Right lobe of liver (tissue), 6 donors: ENCODE measurements at places on chromosomes 5 and 9. TPM values are rescaled to one million over a fixed set of nuclear protein-coding genes. Genes with fewer than 3 reads are reported as not detected.

IL17B gene
- total RNA-seq: not detected

CEP72 gene
- total RNA-seq: 3.8 TPM

DPM2 gene
- total RNA-seq: 10.6 TPM

SLC46A2 gene
- total RNA-seq: 0.50 TPM

CA9 gene
- total RNA-seq: not detected

ARHGEF37 gene
- total RNA-seq: 2.9 TPM

C5orf58 gene
- not detected for total RNA-seq

ZNF462 gene
- total RNA-seq: 4.0 TPM

ELOVL7 gene
- 0.37 TPM for total RNA-seq

TAF11L12 gene
- total RNA-seq: not detected

- H3K36me3 ChIP-seq: no peaks in the 10 kb centered on the region
- peak overlapping the region; percentile 30 for H3K27ac ChIP-seq
- no peak for DNase-seq
- peaks cover 73% of the 10 kb centered on the region for H3K4me1 ChIP-seq
- no peak overlapping the region for H3K4me3 ChIP-seq
These were observed 10.8 kb downstream of the KLF9 start for GRCh38 chr9:70403618-70404025.

GRCh38 chr9:135707252-135708138 lies 5.5 kb downstream of the KCNT1 start:
- no peak overlapping the region for H3K4me3 ChIP-seq
- H3K36me3 ChIP-seq: no peaks in the 10 kb centered on the region
- H3K4me1 ChIP-seq: no peaks in the 10 kb centered on the region
- no peak overlapping the region for H3K27ac ChIP-seq
- DNase-seq: no peak

DNA sequence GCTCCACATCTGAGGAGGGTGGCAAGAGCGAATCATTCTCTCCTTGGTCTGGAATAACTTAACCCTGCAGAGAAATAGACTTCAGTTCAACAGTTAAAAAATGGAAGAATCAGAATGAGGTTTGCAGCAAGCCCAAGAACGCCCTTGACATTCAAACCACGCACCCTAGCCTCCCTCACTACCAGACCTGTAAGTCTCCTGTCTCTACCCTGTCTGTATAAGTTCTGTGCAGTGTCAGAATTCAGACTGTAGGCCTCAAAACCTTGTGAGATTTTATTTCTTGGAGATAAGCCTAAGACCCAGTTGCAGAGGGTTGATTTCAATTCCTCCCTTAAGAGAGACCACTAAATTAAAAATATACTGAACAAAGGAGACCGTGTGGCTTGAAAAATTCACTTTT lies 35.8 kb upstream of the PLPP1 start:
- H3K27ac ChIP-seq: no peak overlapping the region
- no peaks in the 10 kb centered on the region for H3K36me3 ChIP-seq
- H3K4me1 ChIP-seq: no peaks in the 10 kb centered on the region
- H3K4me3 ChIP-seq: no peak overlapping the region

- H3K27me3 ChIP-seq: no peaks in the 10 kb centered on the region
- H3K4me1 ChIP-seq: no peaks in the 10 kb centered on the region
- no peak overlapping the region for H3K27ac ChIP-seq
- no peak for DNase-seq
- no peak overlapping the region for H3K4me3 ChIP-seq
These were observed 240.8 kb downstream of the KIF4B start for GRCh38 chr5:155254399-155254798.

- H3K4me1 ChIP-seq: no peaks in the 10 kb centered on the region
- no peak for DNase-seq
- no peaks in the 10 kb centered on the region for H3K36me3 ChIP-seq
- H3K4me3 ChIP-seq: no peak overlapping the region
These were observed 1819.8 kb downstream of the MAT2B start for GRCh38 chr5:165325221-165325620.

- H3K4me1 ChIP-seq: no peaks in the 10 kb centered on the region
- H3K27me3 ChIP-seq: no peaks in the 10 kb centered on the region
- H3K36me3 ChIP-seq: peaks cover 63% of the 10 kb centered on the region
- DNase-seq: no peak
- H3K4me3 ChIP-seq: no peak overlapping the region
These were observed 102.4 kb upstream of the OTULINL start for GRCh38 chr5:14479143-14479696.

- H3K27ac ChIP-seq: no peak overlapping the region
- H3K4me1 ChIP-seq: no peaks in the 10 kb centered on the region
- DNase-seq: no peak
- no peak overlapping the region for H3K4me3 ChIP-seq
- no peaks in the 10 kb centered on the region for H3K27me3 ChIP-seq
These were observed 366.9 kb downstream of the DEPDC1B start for GRCh38 chr5:60333005-60333571.

DNA sequence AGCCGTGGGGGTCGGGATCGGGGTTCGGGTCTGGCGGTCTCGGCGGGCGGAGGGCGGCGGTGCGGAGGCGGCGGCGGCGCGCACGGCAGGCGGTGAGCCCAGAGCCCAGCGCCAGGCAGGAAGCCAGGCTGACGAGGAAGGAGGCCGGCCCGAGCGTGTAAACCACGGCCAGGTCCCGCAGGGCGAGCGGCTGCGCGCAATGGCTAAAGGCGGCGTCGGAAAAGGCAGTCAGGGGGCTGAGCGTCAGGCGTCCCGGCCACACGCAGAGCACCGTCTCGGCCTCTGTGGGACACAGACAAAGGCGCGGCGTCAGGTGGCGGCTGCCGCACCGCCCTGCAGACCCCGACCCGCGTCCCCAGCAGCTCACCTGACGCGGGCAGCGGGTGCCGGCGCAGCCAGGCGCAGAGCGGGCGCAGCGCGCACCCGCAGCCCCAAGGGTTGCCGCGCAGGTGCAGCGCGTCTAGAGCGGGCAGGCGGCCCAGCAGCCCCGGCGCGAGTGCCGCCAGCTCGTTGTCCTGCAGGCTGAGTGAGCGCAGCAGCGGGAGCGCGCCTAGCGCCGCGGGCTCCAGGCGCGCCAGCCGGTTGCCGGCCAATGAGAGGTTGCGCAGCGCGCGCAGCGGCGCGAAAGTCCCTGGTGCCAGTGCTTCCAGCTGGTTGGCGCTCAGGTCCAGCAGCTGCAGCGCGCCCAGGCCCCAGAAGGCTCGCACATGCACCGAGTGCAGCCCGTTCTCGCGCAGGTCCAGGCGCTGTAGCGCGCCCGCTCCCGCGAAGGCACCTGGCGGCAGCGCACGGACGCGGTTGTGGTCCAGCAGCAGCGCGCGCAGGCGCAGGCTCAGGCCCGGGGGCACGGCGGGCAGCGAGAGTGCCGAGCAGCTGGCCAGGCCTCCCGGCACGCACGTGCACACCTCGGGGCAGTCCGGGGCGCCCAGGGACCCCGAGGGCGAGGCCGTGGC lies 671 bp downstream of the LRRC26 start:
- no peak for DNase-seq
- H3K36me3 ChIP-seq: no peaks in the 10 kb centered on the region
- no peak overlapping the region for H3K27ac ChIP-seq
- H3K4me1 ChIP-seq: no peaks in the 10 kb centered on the region

- no peaks in the 10 kb centered on the region for H3K4me1 ChIP-seq
- no peak overlapping the region for H3K27ac ChIP-seq
- H3K27me3 ChIP-seq: no peaks in the 10 kb centered on the region
- no peaks in the 10 kb centered on the region for H3K36me3 ChIP-seq
These were observed 76.3 kb downstream of the SEMA4D start for GRCh38 chr9:89421595-89421994.

DNA sequence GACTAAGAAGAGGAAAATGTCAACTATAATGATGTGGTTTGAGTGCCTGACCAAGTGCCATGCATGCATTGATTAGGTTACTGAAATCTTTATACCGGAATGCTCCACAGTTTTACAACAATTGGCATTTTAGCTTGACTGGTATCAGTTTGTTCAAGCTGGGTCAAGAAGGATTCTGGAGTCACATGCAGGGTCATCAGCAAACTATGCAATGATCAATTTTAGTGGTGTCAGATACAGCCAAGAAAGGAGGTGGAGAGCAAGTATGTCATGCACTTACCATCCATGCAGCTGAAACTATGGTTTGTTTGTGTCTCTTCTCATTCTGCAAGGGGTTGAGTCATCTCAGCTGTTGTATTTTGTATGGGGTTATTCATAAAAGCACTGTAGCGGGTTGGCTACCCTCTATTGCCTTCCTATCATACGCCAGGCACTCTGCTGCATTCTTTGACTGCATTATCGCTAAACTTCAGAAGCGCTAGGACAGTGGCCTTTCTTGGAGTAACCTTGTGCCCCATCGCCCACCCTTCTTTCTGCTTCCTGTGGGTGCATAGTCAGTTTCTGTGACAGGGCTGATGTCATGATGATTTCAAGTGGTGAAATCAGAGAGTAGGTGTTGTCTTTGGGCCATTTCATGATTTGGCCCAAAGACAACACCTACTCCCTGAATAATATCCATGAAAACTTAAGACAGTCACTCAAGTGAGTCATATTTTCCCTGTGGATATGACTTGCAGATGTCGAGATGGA lies 145.4 kb downstream of the MTX3 start:
- H3K36me3 ChIP-seq: no peaks in the 10 kb centered on the region
- DNase-seq: no peak
- H3K27ac ChIP-seq: no peak overlapping the region
- H3K4me1 ChIP-seq: no peaks in the 10 kb centered on the region
- H3K4me3 ChIP-seq: no peak overlapping the region

GRCh38 chr5:127203818-127204217 lies 86.8 kb upstream of the MEGF10 start:
- H3K4me3 ChIP-seq: no peak overlapping the region
- DNase-seq: no peak
- H3K27me3 ChIP-seq: no peaks in the 10 kb centered on the region
- H3K27ac ChIP-seq: no peak overlapping the region
- H3K36me3 ChIP-seq: no peaks in the 10 kb centered on the region
- H3K4me1 ChIP-seq: no peaks in the 10 kb centered on the region

DNA sequence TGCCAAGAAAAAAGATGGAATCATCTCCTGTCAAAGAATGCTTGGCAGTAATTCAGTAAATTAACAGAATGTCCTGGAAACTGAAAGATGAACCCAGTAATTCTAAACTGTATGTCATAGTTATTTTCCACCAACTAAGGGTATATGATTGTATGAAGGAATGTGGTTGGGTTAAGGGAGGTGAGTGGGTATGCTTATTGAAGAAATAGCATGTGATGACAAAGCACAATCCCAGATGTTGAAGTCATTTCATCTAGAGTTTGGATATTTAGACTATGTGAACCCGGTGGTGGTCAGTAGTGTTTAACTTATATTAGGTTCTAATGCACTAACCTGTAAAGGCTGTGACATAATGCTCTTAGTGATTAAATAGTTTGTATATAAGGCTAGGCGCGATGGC lies 87.3 kb downstream of the CDKN2A start:
- no peaks in the 10 kb centered on the region for H3K4me1 ChIP-seq
- H3K4me3 ChIP-seq: no peak overlapping the region
- H3K27me3 ChIP-seq: no peaks in the 10 kb centered on the region
- H3K36me3 ChIP-seq: no peaks in the 10 kb centered on the region
- no peak overlapping the region for H3K27ac ChIP-seq
